Fibroblast of pulmonary artery (primary cell): ENCODE measurements at places on chromosomes 6 and 20.

DNA sequence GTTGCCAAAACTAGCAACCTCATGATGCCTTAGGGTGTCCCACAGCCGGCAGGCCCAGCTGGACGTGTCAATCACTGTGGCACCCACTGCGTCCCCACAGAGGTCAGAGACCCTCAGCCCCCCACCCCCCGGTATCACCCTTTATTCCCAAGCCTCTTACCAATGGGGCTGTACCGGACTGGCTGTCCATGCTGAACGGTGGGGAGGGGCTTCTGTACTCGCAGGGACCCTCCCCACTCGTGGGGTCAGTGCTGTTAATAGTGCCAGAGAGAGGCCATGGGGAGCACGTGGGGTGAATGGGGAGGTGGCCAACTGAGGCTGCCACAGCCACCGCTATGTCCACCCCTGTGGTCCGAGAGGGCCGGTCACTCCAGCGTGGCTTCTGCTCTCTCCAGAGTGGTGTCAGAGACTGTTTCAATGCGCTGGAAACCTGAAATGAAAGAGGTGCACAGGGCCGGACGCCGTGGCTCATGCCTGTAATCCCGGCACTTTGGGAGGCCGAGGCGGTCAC lies 68.6 kb downstream of the THBS2 start:
- no peak for DNase-seq

- DNase-seq = no peak
These were observed 131.8 kb upstream of the AKAP12 start for GRCh38 chr6:151107897-151108427.

GRCh38 chr6:144581812-144582537 lies 296.8 kb downstream of the UTRN start:
- DNase-seq = peak; percentile 50

DNA sequence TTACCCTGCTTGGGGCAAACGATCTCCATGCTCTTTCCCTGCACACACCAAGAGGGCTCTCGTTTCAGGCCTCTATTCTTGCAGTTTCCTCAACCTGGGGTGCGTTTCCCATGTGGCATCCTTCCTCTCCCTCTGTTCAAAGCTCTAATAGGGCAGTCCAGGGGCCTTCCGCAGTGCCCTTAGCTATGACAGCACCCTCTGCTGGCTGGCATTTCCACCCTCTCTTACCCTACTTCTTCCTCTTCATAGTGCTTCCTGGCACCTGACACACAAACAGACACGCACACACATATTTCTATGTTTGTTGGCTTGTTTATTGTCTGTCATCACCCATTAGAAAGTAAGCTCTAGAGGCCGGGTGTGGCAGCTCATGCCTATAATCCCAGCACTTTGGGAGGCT lies 294.0 kb downstream of the CLIC5 start:
- DNase-seq = no peak

DNA sequence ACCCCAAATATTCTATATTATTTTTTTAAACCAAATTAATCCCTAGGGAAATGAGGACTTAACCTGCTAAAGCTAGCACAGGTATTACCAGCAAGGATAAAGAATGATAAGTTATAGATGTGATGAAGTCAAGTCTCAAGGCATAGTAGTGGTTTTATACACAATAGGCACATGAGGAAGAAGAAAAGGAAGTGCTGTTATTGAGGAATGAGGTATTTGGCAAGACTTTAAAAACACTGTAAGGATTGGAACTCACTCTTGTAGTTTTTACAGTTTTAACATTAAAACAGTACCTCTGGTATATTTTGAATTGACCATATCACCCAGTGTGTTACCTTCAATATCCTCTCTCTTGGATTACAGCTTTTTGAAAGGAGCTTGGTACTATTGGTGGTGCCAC lies 54.6 kb downstream of the PHF3 start:
- DNase-seq = peak; percentile 17
